ENCODE measurements at places on chromosomes 2 and 18.

DNA sequence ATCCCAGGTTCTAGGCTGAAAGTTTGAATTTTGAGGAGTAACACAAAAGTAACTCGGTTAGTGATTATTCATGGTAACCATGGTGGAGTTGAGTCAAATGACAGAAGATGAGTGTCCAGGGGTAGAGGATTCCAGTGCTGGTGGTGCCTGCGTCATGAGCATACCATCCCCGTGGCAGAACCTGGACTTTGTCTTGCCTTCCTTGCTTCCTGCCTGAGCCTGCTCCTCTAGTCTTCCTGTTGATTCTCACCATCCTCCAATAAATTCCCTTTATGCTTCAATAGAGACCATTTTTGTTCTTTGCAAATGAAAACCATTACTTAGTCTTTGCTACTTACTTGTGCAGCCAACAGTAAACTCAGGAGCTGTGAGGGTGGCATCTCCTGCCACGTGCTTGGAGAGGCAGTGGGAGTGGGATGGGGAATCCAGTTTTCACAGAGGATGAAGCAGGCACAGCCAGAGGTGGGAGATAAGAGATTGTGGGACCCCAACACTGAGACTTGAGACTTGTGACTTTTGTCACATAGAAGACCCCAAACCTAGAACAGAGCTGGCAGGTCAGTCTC is 4.1 kb upstream of the YES1 start:
- DNase-seq, result no peak

DNA sequence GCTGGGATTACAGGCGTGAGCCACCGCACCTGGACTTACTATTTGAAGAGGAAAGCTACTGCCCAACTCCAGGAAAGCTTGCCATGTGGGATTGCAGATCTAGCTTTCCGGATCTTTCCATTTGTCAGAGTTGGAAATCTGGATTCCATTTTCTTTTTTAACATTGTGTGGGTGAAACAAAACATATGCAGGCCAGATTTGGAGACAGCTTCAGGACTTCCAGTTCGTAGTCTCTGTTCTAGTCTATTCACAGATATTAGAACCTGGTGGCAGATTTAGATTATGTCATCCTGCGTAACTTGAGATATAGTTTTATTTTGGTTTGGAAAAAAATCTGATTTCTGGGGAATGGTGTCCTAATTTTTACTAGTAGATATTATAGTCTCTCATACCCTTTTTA is 70.5 kb downstream of the ZNF236 start:
- DNase-seq, result no peak

GRCh38 chr2:225010804-225011203 is 31.5 kb downstream of the DOCK10 start:
- no peak for DNase-seq

GRCh38 chr18:76493213-76494161 is 1.6 kb downstream of the ZNF516 start:
- DNase-seq, result no peak

GRCh38 chr2:136004965-136005364 is 19.5 kb upstream of the DARS1 start:
- no peak for DNase-seq

- DNase-seq, result no peak
These were observed 20.5 kb upstream of the IL1RL2 start for GRCh38 chr2:102166189-102166845.

DNA sequence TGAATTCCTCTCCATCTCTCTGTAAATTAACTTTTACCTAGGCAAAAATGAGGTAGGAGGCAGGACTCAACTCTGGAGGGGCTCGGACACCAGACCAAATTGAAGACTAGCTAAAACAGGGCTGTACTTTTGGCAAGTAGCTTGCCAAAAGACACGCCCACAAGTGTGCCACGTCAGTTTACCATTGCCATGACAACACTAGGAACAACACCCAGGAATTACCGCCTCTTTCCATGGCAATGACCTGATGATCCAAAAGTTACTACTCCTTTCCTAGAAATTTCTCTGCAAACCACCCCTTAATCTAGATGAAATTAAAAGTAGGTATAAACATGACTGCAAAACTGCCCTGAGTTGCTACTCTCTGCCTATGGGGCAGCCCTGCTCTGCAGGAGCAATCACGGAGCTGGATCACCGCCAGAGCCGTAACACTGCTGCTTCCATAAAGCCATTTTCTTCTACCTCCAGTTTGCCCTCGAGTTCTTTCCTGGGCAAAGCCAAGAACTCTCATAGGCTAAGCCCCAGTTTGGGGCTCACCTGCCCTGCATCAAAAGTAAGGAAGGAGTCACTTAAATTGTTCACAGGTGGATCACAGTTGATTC is 66.0 kb upstream of the FAM136A start:
- no peak for DNase-seq

GRCh38 chr18:48670751-48671560 is 132.1 kb downstream of the CTIF start:
- no peak for DNase-seq

DNA sequence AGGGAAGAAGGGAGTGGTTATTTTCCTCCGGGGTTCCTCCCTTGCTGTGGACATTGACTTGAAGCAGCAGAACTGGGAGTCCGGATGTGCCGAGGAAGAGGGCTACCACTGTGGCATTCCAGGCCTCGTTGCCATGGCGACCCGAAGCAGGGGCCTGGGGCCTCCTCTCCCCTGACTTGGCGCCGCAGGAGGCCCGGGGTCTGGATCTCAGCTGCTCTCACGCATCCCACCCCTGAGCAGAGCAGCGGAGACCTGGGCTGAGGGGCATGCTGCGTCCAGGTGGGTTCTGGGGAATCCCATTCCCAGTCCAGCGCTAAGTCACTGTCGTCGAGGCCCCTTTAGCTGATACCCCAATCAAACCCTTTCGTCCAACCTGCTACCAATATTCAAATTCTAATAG is 100.2 kb downstream of the BCL11A start:
- DNase-seq, result no peak

DNA sequence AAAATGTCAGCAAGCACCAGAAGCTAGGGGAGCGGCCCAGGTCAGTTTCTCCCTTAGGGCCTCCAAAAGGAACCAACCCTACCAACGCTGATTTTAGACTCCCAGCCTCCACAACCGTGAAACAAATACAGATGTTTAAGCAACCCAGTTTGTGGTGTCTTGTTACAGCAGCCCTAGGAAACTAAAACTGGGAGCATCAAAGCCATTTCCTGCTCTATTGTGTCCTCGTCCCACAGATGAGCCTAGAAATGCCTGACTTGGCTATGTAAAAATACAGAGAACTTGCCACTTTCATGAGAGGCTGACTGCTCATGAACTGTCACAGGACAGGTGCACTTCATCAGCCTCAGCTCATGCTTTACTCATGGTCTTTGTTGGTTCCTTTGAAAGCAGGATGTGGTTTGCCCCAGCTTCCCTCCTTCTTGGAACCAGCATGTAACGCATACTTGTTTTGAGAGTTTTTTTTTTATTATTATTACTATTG is 97.6 kb upstream of the SLC39A10 start:
- no peak for DNase-seq

DNA sequence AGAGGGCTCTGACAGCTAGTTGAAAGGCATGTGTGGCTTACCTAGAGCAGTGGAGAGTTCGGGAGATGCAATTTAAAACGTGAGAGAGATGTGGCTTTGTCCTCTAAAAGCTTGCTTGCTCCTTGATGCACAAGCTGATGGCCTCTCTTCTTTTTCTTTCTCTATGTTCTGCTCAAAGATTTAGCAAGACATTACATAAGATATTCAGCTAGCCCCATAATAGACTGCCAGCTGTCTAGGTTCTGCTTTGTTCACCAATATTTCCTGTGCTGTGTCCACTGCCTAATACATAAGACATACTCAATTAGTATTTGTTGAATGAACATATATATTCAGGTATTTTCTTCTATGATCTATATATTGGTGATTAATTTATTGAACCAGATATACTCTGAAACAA is 31.1 kb downstream of the SPATS2L start:
- no peak for DNase-seq

DNA sequence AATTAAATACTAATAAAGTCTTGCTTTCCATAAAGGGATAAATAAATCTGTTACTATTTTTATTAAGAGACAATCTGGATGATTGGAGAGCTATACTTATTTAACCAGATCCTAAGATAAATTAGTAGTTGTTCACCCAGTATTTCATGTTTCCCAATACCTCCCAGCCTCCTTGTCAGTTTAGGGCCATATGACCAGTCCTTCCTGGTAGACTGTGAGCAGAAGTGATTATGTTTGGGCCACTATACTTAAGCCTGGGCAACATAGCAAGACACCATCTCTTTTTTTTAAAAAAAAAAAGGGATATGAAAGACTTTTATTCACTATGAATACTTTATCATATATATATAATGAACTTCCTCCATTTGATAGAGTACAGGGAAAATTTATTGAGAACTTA is 48.8 kb upstream of the PPM1B start:
- no peak for DNase-seq

- no peak for DNase-seq
These were observed 376.8 kb upstream of the ID2 start for GRCh38 chr2:8304821-8305766.

DNA sequence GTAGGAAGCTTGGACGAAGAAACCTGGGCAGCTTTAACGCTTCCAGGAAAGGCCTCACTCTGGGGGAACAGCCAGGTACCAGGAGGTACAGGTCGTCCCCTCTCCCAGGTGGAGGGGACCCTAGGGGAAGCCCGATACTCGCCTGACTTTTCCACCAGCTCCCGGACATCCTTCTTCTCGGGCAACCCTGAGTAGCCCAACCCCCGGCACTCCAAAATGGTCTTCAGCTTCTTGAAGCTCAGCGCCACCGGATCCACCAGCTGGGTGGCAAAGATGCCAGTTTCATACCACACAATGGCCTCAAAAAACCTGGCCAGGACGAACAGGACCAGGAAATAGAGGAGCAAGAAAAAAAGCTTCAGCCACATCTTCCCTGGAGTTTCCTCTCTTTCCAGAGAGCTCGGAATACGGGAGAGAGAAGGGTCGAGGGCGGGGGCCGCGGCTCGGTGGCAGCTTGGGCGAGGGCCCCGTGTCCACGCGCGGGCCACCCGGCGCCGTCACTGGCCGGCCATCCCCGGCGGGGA is 1.1 kb downstream of the RNF103 start:
- DNase-seq, result no peak

GRCh38 chr2:144162652-144163051 is 357.3 kb downstream of the ZEB2 start:
- DNase-seq, result no peak

DNA sequence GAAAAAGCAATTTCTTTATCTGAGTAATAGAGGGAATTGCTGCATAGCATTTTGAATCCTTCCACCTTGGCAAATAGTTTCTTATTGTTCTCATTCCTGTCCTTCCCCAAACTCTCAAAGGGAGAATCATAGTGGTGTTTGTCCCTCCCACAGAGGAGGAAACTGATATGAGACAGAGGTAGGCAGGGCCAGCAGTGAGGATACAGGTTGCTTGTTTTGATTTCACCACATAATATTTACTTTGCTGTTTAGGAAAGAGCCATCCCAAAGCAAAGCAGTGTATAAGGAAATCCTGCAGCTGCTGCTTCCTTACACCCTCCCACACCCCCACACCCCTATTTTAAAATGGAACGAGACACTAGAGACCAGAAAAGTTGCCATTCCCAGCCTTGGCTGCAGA is 195.3 kb downstream of the SETBP1 start:
- DNase-seq, result no peak

DNA sequence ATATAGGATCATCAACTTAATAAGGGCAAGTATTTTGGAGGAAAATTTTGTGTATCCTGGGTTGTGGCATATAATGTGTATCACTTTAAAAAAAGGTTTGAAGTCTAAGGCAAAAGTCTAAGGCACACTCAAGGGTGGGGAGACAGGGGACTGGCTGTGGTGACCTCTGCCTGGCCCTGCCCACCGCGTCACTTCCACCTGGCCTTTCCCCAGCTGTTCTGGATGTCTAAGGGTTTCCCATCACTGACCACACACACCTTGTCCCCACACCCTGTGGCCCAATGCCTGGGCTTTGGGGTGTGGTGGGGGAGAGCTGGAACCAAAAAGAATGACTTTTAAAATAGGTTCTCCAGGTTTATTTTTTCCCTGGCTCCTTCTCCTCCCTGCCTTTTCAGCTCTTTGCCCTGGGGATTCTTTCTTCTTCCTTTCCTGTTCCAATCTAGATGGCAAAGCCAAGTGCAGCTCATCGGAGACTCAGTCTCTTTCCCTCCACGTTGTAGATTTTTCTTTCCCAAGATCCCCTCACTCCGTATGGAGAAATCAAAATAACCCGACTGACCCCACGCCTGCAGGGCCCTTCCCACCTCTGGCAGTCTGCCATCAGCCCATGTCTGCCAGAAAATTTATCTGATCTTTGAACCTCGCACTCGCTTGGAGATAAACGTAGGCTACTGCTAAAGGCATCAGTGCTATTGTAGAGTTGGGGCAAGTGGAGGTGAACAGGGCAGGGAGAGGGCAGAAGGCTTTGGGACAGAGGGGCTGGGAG is 257.2 kb downstream of the DYSF start:
- DNase-seq, result no peak

DNA sequence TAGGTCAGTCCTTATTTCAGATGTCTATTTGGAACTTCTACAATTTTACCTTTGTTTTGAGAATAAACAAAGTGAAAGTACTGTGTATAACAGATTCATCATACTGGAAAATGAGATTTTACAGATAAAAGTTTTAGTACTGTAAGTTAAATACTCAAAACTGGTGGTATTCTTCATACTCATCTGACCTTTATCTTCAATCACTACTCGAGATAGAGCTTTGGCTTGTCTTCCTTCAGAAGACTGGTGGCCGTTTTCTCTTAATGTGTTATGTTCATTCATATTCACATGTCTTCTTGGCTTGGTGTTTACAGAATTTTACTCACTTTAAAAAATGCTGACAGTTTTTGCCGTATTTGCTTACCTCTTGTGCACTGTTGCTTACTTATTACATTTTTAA is 2.1 kb downstream of the SPOPL start:
- no peak for DNase-seq

GRCh38 chr2:37698931-37699481 is 27.6 kb upstream of the CDC42EP3 start:
- DNase-seq, result no peak

DNA sequence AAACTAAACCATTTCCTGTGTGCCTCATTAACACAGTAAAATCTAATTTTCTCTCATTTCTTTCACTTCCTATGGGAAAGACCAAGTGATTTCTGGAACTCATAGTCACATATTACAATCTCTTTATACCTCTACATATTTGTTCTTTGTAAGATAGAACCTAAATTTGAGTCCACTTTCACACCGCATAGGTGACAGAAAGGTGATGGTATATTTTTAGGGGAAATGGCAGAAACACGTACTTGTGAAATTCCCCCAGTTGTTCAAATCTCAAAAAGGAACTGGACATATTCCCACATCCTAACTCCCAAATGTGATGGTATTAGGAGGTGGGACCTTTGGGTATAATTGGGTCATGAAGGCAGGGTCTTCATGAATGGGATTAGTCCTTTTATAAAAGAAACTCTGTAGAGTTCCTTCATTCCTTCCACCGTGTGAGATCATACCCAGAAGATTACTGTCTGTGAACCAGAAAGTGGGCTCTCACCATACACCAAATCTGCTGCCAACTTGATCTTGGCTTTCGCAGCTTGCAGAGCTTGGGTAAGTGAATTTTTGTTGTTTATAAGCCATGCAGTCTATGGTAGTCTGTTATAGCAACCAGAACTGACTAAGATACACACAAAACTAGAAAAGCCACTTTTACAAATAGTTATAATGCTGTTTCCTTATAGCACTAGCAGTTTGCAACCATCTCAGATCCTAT is 542.1 kb downstream of the DSC3 start:
- DNase-seq, result no peak

Data from amygdala (tissue), 56 donors.